ENCODE measurements at places on chromosomes 16 and 17.

- DNase-seq, result no peak
Measured at GRCh38 chr17:78557598-78558039, 19.6 kb downstream of the DNAH17 start.

DNA sequence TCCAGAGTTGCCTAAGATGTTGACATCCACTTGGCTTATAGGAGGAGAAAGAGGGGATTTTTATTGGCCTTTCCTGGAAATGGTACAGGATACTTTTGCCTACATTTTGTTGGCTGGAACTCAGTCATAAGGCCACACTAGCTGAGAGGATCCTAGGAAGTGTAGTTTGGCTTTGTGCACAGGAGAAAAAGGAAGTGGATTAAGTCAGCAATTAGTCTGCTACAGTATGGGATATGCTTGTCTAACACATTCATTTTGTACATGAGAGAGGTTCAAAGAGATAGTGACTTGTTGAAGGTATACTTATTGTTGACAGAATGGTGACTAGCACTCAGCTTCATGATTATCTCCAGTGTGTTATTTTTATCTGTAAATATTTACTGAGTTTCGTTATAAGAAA, 10.3 kb downstream of the UTP18 start:
- DNase-seq, result no peak

DNA sequence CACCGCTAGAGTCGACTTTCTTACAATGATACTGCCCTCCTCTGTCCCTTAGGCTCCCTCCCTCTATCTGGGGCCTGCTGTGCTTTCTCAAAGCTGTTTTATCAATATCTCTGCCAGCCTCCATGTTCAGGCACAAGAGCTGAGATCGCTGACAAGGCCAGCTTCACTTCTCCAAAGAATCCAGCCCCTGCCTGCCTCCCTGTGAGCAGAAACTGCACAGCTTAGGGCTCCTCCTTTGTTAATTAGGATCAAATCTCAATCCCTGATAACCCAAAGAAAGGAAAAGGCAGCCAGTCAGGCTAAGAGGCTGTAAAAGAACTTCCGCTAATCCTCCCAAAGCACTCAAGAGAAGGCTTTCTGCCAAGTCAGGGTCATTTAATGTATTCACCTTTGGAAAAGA, 616.0 kb upstream of the CDH11 start:
- no peak for DNase-seq

DNA sequence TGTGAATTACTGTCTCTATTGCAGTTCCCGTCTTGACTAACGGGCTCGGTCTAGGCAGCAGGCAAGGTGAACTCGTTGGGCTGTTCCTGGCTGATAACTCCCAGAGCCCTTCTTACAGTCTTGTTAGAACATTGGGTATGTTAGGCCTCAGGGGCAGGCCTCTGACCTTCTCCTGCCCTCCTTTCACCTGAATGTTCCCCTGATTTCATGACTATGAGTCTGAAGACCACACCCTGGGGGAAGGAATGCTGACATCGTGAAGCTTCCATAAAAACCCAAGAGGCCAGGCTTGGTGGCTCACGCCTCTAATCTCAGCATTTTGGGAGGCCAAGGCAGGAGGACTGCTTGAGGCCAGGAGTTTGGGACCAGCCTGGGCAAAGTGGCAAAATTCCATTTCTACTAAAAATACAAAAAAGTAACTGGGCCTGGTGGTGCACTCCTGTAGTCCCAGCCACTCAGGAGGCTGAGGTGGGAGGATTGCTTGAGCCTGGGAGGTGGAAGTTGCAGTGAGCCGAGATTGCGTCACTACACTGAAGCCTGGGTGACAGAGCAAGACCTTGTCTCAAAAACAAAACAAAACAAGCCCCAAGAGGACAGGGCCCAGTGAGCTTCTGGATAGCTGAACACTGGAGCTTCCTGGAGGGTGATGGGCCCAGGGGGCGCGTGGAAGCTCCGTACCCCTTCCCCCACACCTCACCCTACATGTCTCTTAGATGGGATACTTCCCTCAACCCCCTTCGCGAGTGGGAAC, 47.8 kb upstream of the FBXO47 start:
- DNase-seq, result peak; percentile 24

DNA sequence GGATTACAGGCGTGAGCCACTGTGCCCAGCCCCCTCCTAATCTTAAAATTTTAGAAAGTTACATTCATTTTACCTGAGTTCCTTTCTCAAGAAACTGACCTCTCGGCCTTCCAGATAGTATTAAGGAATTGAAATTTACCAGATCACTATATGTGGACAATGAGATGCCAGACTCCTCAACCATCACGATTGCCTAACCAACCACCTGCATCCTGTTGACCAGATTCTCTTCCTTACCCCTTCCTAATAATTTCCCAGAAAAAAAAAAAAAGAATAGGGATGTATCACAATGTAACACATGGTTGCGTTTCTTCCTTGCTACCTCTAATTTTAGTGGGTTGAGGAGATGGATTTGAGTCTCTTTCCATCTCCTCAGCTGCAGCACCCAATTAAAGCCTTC, 72.1 kb downstream of the BMERB1 start:
- DNase-seq, result no peak

DNA sequence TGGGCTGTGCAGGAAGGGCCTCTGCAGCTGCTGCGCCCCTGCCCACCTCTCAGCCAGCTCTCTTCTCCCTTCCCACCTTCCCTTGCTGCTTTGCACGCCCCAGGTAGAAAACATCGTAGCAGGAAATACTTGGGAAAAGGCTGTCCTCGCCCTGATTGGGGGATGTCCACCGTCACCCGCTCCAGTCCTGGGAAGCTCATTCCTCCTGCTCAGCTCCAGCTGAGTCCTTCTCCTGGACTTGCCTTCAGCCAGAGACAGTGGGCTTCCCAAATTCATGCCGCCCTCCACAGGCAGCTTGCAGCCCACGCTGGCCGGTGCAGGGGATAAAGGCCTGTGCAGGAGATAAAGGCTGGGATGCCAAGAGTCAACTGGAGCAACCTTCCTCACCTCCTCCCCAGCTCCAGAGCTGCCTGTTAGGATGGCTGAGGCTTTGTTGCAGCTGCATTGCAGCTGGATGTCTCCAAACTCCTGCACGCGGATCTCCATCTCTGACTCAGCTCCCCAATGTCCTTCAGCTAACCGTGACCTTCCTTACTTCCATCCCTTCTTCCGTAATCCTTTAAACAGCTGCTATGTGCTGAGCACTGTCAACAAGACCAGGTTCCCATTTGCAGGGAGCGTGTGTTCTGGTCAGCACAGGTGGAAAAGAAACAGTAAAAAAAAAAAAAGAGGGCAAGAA, 402.0 kb upstream of the TNRC6C start:
- no peak for DNase-seq

DNA sequence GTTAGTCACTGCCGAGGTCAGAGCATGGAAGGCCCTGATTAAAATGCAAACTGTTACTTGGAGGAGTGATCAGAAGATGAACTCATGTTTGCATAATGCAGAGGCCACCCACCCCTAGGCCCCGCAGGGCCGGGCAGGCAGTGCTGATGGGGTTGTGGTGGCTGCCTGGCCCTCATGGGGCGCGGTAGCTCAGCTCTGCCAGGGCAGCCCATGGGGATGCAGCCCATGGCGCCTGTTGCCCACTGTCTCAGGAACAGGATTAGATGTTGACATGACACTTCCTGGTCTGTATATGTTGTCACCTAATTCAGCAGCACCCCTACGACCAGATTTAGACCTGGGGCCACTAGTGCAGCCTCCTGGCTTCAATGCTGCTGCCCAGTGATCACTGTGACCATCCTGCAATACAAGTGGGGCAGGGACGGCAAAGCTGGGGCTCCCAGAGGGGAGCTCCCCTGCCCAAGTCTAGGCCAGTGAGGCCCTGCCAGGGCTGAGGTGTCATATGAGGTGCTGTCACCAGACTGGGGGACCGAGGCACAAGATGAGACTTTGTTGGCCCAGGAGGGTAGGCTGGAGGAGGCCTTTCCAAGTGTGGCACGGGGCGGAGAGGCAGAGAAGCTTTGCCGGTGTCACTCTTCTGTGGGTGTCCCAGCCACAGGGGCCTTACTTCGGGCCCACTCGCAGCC, 49.1 kb downstream of the RAI1 start:
- no peak for DNase-seq

- no peak for DNase-seq
Measured at GRCh38 chr17:50967795-50968194, 101.6 kb upstream of the TOB1 start.

GRCh38 chr16:83085660-83086059, 458.9 kb downstream of the CDH13 start:
- no peak for DNase-seq

DNA sequence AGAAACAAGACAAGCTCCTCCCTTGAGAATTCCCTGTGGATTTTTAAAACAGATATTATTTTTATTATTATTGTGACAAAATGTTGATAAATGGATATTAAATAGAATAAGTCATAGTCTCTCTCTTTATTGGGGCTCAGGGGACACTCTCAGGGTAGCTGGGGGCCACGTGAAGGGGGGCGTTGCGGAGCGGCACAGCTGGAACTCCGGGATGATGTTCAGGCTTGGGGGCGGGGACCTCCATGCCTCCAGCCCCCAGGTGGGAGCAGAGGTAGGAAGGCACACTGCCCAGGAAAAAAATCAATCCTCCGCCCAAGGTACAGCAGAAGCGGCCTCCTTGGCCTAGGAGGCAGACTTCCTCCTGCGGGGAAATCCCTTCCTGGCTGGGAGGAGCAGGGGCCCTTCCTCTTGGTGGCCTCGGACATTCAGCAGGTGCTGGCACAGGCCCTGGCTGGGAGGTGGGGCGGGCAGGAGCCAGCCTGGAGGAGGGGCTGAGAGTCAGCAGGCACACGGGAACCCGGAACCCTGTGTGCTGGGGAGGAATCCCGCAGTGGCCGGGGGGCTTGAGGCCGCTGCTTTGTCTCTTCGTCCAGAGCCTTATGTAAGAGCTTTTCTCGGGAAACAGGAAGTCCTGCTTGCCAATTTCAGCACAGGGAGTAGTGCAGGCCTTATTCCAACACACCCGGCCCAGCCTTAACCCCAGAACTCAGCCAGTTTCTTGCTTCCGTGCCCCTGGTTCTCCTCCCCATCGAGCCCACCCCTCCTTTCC, 591 bp upstream of the TNFSF13 start:
- peak; percentile 69 for DNase-seq

GRCh38 chr16:17173281-17173680, 297.5 kb downstream of the XYLT1 start:
- peak; percentile 67 for DNase-seq

DNA sequence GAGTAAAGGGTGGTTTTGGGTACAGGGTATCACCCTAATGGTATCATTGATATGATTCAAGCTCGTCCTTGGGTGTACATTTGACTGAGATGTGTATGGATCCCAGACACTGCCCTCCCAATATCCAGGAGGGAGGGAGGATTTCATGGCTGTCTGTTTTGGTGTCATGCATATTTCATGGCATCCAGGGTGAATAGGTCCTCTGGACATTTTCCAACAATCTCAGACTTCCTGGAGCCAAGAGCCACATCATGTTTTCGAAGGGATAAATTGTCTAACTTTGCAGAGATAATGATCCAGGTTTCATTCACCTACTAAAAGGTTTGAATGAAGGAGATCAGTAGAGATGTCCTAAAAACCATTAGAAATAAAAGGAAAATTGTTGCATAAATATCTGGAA, 431.9 kb downstream of the SHISA9 start:
- DNase-seq, result no peak

DNA sequence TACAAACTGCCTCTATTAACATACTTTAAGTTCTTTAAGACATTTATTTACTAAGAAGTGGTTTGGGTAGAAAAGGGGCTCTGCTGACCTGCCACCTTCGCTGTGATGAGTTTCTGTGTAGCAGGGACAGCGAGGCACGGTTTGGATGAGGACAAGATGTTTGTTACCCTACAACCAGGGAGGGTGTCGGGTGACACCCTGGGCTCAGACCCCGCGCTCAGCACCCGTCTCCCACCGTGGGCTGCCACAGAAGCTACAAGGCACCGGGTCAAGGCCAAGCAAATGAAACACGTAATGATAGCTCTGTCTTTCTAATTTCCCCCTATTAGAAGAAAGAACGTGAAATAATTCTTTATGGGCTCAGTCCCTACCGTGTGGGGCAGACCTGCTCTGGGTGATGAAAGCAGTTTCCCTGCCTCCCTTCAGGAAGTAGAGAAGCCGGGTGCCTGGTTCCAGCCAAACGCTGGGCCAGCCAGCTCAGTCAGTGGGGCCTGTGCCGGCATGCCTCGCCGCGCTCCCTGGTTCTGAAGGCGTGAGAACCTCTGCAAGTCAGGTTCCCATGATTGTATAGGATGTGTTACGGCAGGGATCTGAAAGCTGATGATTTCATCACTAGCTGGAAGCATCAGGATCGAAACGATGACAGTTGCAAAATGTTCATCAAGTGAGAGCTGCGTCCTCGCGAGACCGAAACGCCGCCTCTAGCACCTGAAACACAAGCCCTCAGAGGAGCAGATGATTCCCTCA, 3.9 kb downstream of the ZNF750 start:
- no peak for DNase-seq

- DNase-seq, result no peak
Measured at GRCh38 chr17:55763856-55764255, 13.0 kb downstream of the PCTP start.

DNA sequence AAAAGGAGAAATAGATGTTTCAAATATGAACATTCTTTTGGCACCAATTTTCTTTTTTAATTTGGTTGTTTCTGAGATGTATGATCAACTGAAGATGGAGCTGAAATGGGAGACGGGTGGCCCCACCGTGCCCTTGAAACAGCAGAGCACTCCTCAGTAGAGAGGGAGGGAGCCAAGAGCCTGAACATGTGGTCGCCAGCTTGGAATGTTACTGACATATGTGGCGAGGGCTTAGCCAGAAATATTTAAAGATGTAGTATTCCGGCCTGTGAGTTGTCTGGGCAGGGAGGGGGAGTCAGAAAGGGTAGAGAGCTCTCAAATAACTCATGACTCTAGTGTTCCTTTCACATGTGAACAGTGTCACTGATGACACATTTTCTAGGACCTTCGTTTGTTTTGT, 13.3 kb upstream of the MRC2 start:
- no peak for DNase-seq

- DNase-seq, result no peak
Measured at GRCh38 chr17:66665194-66665593, 169.7 kb upstream of the CACNG5 start.

GRCh38 chr17:7843257-7843535, 9.2 kb downstream of the KDM6B start:
- DNase-seq, result no peak

- no peak for DNase-seq
Measured at GRCh38 chr17:30393911-30394867, 15.5 kb downstream of the CPD start.

- no peak for DNase-seq
Measured at GRCh38 chr17:51261024-51261963, 948 bp downstream of the UTP18 start.

- no peak for DNase-seq
Measured at GRCh38 chr16:76311260-76311659, 34.1 kb downstream of the CNTNAP4 start.

GRCh38 chr17:50170662-50171370, 5.0 kb downstream of the SGCA start:
- no peak for DNase-seq

- DNase-seq, result no peak
Measured at GRCh38 chr16:83623091-83623730, 184.6 kb upstream of the HSBP1 start.

DNA sequence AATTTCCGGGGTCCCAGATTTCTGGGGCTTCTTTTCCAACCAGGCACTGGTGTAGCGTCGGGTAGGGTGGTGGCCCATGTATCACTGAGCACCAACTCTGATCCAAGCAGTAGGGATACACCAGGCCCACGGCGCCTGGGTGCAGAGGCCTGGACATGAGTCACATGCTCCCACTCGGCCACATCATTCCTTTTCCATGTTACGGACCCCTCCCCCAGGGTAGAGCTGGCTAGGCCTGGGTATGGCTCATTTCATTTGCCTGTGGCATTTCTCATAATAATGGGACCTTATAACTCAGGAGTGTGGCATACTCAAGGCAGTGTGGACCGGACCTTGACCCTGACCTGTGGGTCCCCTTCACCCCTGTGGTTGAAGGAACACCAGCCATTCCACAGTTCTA, 18.0 kb upstream of the NDRG4 start:
- DNase-seq, result peak; percentile 11

Data from CD4-positive, alpha-beta T cell treated with Interleukin-15 for 1 hour (primary cell).